ENCODE measurements at places on chromosomes 1 and 21. TPM values are rescaled to one million over a fixed set of nuclear protein-coding genes. Genes with fewer than 3 reads are reported as not detected.

GRCh38 chr21:26818906-26819305, 26.3 kb downstream of the ADAMTS1 start:
- no peak overlapping the region for H3K4me3 ChIP-seq
- no peaks in the 10 kb centered on the region for H3K36me3 ChIP-seq
- no peak overlapping the region for H3K27ac ChIP-seq
- no peaks in the 10 kb centered on the region for H3K27me3 ChIP-seq

DNA sequence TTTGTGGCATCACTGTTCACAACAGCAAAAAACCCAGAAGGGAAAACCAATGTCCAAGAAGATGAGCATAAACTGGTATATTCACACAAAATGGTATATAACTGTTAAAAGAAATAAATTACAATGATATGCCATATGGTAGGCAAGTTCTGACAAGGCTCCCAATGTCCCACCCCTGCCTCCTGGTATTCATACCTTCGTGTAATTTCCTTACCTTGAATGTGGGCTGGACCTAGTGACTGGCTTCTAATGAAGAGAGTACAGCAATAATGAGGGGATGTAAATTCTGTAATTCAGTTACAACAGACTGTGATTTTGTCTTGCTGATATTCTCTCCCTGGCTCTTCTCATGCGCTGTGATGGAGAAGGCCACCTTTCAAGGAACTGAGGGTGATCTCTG, 9.3 kb downstream of the ANKRD45 start:
- DNase-seq, result no peak
- H3K27ac ChIP-seq, result no peak overlapping the region
- no peaks in the 10 kb centered on the region for H3K36me3 ChIP-seq
- no peak overlapping the region for H3K4me3 ChIP-seq
- H3K27me3 ChIP-seq, result no peaks in the 10 kb centered on the region
- H3K4me1 ChIP-seq, result no peaks in the 10 kb centered on the region

- H3K4me3 ChIP-seq, result no peak overlapping the region
- no peak overlapping the region for H3K27ac ChIP-seq
- peaks cover 4% of the 10 kb centered on the region for H3K36me3 ChIP-seq
- H3K27me3 ChIP-seq, result no peaks in the 10 kb centered on the region
Observed at GRCh38 chr1:15668089-15668754, 15.9 kb upstream of the PLEKHM2 start.

DNA sequence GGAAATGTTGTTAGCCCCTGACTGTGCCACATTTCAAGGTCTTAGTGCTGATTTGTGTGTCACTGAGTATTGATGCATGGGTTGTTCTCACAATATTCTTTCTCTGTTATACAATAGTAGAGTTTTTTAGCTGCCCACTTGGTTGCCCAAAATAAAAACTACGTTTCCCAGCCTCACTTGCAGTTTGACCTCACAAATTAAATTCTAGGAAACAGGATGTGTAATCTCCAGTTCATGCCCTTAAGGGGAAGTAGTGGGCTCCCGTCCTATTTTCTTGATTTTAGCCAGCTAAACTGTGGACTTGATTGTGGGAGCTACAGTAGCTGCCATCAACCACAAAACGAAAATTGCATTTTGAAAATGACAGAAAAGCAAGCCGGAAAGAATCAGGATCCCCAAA, 27.3 kb upstream of the LAMC1 start:
- H3K4me1 ChIP-seq, result peaks cover 3% of the 10 kb centered on the region
- no peak for DNase-seq
- H3K36me3 ChIP-seq, result no peaks in the 10 kb centered on the region
- H3K27me3 ChIP-seq, result no peaks in the 10 kb centered on the region
- no peak overlapping the region for H3K4me3 ChIP-seq

The TENT5C gene
- total RNA-seq, result 0.05 TPM

The IFI6 gene
- total RNA-seq, result 54.1 TPM
